ENCODE measurements at places on chromosomes 2 and 18. TPM values are rescaled to one million over a fixed set of nuclear protein-coding genes. Genes with fewer than 3 reads are reported as not detected.

- DNase-seq, result peak; percentile 83
These were observed 127.3 kb downstream of the DNER start for GRCh38 chr2:229586746-229587705.

The RTP5 gene
- not detected for total RNA-seq

The BOLL gene
- not detected for total RNA-seq

- DNase-seq, result peak; percentile 78
These were observed 38.6 kb upstream of the NOTO start for GRCh38 chr2:73163483-73164367.

The LRP2 gene
- 0.08 TPM for total RNA-seq

DNA sequence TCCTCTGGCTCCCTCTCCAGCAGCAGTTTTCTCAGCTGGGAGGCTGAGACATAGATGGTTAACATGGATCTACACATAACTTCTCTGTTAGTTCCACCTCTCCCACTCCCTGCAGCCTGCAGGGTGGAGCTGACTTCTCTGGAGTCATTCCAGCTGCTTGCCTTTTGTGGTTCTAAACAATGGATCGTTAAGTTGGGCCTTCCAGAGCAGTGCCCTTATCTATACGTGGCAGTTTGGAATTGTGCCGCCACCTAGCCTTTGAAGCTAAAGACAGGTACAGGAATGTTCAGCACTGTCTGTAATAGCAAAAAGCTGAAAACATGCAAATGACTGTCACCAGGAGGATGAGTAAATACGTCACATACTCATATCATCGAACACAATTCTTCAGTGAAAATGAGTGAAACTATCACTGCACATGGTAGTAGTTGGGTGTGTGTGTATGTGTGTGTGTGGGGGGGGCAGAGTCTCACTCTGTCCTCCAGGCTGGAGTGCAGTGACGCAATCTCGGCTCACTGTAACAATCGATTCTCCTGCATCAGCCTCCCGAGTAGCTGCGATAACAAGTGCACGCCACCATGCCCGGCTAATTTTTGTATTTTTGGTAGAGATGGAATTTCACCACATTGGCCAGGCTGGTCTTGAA, 50.3 kb downstream of the SH2D6 start:
- DNase-seq, result no peak

The AQP12A gene
- total RNA-seq, result not detected

The PECR gene
- 15.6 TPM for total RNA-seq

DNA sequence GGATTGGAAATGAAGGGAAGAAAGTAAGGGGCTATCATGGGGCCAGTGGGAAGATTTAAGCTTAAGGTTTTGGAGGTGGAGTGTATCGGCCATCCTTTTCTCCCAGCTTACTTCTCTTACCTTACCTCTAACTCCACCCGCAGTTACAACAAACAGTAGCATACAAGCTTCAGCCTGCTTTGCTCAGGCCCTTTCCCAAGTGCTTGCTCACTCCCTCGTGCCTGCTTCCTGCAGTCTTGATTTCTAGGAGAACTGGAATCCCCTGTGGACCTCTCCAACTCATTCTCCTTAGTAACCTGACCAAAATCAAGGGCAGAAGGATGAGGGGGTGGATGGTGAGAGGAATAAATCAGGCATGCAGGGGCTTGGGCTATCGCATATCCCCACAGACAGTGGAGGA, 5.8 kb upstream of the LYG2 start:
- DNase-seq, result no peak

GRCh38 chr2:5706717-5707455, 14.7 kb downstream of the SOX11 start:
- DNase-seq, result no peak

GRCh38 chr2:69957965-69958364, 3.5 kb downstream of the ASPRV1 start:
- DNase-seq, result no peak

DNA sequence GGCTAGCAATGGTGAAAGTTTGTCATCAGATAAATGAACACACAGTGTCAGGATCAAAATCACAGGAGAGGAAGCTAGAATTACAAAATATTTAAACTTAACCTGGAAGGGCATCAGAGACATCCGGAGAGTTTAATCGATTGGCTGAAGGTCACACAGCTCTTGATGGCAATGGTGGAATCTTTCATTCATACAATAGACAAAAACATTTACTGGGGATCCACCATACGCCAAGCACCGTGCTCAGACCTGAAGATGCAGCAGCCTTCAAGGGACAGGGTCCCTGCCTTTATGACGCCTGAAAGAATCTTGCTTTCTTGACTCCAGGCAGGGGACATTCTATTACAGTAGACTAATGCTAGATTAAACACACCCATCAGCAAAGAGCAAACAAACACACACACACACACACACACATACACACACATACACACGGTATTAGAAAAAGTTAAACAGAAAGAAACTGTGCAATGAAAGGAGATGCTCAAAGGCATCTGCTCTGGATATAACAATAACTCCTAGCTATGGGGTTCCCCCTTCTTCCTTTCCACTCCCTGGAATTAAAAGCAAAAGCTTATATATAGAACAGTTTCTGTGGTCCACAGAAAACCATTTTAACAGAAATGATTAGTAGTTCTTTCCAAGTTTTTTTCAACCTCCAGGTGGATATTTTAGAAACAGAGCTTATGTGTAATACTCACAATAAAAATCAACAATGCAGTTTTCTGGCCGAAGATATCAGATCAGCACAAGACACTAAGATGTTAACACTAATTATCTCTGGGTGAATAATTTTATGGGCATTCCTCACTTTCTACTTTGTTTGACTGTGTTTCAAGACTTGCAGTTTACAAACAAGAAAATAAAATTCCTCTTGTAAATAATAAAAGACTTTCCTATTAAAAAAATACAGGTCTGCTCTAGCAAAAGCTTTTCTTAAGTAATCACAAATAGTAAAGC, 151.7 kb downstream of the ANKRD44 start:
- no peak for DNase-seq

DNA sequence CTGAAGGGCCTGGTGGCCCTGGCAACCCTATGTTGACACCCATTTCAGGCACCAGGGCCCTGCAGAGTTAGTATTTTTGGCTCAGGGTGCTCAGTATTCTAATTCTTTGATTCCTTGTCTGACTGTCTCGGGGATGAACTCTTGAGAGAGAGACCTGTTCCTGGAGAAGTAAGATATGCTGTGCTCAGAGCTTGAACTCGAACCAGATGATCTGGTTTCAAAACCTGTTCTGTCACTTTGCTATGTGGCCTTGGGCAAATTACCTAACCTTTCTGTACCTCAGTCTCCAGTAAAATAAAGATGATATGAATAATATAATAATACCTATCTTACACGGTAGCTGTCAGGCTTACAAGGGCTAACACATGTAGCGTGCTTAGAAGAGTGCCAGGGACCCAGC, 294.2 kb downstream of the DYSF start:
- no peak for DNase-seq

The KIF1A gene
- 2.9 TPM for total RNA-seq

- no peak for DNase-seq
These were observed 52.7 kb upstream of the CTLA4 start for GRCh38 chr2:203814661-203815540.

DNA sequence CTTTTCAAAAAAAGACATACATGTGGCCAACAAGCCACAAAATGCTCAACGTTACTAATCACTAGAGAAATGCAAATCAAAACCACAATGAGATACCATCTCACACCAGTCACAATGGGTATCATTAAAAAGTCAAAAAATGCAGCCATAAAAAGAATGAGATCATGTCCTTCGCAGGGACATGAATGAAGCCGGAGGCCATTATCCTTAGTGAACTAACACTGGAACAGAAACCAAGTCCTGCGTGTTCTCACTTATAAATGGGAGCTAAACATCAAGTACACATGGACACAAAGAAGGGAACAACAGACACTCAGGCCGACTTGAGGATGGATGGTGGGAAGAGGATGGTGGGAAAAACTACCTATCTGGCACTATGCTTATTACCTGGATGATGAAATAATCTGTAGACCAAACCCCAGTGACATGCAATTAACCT, 17.8 kb upstream of the ATL2 start:
- DNase-seq, result no peak

The DSEL gene
- total RNA-seq, result 6.0 TPM

The FTCDNL1 gene
- total RNA-seq, result 7.2 TPM

The MOB4 gene
- total RNA-seq, result 25.1 TPM

- DNase-seq, result no peak
These were observed 19.3 kb downstream of the MAPK4 start for GRCh38 chr18:50579061-50579774.

DNA sequence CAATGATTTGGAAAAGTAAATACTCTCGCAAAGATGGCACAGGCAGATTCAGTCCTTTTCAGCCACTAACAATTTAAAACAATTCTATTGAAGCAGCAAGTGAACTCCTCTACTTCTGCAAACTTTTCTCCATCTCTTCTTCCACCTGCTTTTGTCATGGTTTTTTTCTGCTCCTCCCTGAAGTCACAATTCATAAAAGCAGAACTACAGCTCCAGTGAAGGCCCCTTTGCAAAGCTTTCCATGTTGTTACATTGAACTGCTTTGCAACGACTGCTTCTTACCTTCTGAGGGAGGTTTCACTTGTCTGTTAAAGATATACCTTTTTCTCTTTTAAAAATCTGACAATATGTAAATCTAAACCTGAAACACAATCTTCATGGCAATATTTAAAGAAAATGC, 3.7 kb upstream of the SERTAD2 start:
- DNase-seq, result no peak

- no peak for DNase-seq
These were observed 124.0 kb downstream of the BCL2 start for GRCh38 chr18:63195326-63196159.

The CD302 gene
- total RNA-seq, result 18.2 TPM

DNA sequence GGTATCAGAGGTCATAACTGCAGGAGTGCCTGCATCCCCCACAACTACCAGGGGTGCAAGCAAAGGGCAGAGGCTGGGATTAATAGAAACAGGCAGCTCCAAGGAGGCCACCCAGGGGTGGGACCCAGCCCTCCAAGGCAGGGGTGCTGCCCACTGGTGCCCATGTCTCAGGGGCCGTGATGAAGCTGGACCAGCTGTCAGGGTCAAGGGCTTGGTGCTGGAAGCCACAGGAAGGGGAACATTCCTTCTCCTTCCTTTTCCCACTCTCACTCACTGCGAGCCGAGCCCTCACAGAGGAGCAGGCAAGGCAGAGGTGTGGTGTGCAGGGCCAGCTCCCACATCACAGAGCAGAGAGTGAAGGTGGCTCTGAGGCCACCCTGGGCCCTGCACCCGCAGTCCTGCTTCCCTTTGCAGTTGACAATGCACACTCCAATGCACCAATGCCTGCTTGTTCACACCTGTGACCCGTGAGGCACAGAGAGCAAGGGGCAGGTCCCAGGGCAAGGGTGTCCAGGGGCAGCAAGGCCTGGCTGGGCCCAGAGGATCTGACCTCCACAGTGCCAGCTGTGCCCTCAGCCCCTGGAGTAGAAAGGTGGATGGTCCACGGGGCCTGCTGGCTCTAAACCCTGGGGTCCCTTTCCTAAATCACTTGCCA, 28.7 kb downstream of the MLPH start:
- DNase-seq, result no peak
